ENCODE measurements at places on chromosomes 16 and 17.

DNA sequence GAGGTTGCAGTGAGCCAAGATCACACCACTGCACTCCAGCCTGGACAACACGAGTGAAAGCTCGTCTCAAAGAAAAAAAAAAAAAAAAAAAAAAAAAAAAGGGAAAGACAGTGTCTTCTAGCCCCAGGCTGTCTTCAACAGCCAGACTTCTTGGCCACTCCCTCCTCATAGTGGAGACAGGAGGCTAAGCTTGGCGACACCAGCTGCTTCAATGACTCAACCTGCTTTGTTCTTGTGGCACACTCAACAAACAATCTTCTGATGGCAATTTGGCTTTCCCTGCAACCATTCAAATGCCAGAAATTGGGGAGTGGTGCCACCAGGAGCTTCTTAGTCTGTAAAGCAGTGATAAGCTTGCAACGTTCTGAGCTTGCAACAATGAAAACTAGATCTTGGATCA, 290.4 kb upstream of the DYNLRB2 start:
- DNase-seq, result no peak

GRCh38 chr17:7445619-7445968, 733 bp downstream of the CHRNB1 start:
- DNase-seq, result peak; percentile 40

GRCh38 chr17:50506298-50506697, 1.9 kb upstream of the MYCBPAP start:
- DNase-seq, result no peak

DNA sequence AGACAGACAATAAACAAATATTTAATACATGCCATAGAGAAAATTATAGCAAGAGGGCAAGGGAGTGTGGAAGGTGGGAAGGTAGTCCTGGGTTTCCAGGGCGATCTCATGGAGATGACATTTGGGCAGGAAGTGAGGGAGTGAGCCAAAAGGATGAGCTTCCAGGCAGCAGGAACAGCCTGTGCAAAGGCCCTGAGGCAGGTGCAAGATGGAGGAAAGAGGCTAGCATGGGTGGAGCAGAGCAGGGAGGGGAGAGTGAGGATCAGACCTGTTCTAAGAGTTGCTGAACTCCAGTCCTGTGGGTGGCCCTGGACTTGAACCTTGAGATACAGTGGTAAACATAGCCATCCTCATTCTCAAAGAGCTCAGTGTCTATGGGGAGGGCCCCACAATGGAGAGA, 94.7 kb downstream of the MGAT5B start:
- no peak for DNase-seq

- DNase-seq, result no peak
Observed at GRCh38 chr16:65497571-65497970, 375.7 kb upstream of the CDH11 start.

- DNase-seq, result no peak
Observed at GRCh38 chr17:12369065-12369464, 296.6 kb upstream of the MYOCD start.

DNA sequence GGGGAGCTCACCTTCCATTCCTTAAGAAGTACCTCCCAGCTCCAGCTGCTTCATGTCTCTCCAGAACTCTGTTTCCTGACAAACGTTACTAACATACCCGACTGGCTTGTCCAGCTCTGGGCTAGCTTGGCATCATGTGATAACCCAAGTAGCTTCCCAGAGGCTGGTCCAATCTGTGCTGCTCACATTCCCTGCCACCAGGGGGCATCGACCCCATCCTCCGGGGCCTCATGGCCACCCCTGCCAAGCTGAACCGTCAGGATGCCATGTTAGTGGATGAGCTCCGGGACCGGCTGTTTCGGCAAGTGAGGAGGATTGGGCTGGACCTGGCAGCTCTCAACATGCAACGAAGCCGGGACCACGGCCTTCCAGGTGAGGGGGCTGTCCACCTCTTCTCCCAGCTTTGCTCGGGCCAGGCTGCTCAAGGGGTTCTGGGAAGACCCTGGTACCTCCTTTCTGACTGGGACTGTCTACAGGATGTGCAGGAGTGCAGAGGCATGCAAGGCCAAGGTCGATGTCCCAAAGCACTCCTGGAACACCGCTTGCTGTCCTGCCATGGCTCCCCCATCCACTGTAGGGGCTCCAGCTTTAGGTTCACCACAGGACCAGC, 7.6 kb downstream of the EPX start:
- peak; percentile 52 for DNase-seq

- no peak for DNase-seq
Observed at GRCh38 chr16:22372882-22373661, 1.3 kb downstream of the CDR2 start.

GRCh38 chr16:68508013-68508412, 31.1 kb upstream of the ZFP90 start:
- DNase-seq, result no peak

DNA sequence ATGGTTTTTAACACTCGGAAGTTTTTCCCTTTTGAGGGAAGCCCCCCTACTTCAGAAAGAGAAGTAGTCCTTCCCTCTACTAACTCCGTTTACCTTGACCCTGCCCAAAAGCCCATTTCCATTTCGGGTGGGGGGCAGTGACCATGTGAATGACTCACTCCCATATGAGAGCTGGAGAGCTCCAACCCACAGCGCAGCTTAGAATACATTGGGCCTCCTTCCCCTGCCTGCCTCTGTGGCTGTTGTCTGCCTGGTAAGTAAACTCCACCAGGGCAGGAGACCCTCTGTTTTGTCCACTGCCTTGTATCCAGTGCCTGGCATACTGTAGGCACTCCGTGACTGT, 985 bp downstream of the SGSM2 start:
- DNase-seq, result no peak

- no peak for DNase-seq
Observed at GRCh38 chr17:33262266-33263123, 30.6 kb downstream of the ASIC2 start.

DNA sequence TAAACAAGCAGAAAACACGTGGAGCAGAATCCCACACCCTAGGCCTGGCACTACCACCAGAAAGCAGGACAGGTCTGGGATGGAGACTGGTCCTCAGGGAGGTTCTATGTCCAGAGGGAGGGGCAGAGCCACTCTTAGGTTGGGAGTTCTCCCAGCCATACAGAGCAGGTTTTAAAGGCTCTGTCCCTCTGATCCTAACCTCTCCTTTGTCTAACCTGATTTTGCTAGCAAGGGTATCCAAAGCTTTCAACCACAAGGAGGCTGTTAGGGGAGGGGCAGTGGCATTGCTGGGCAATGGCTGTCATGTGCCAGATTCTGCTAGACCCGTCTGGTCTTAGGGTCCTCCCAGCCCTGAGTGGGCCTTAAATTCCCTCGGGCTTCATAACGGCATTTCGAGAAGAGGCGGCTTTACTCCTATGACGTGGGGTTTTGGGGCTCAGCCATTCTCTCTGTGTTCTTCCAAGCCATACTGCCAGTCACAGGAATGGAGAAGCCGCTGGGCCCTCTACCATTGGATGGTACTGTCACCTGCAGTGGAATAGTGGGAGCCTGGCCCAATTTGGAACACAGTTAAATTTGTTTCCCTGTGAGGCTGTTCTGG, 5.7 kb downstream of the TPPP3 start:
- no peak for DNase-seq

GRCh38 chr17:29973005-29973404, 31.6 kb downstream of the EFCAB5 start:
- DNase-seq, result no peak

DNA sequence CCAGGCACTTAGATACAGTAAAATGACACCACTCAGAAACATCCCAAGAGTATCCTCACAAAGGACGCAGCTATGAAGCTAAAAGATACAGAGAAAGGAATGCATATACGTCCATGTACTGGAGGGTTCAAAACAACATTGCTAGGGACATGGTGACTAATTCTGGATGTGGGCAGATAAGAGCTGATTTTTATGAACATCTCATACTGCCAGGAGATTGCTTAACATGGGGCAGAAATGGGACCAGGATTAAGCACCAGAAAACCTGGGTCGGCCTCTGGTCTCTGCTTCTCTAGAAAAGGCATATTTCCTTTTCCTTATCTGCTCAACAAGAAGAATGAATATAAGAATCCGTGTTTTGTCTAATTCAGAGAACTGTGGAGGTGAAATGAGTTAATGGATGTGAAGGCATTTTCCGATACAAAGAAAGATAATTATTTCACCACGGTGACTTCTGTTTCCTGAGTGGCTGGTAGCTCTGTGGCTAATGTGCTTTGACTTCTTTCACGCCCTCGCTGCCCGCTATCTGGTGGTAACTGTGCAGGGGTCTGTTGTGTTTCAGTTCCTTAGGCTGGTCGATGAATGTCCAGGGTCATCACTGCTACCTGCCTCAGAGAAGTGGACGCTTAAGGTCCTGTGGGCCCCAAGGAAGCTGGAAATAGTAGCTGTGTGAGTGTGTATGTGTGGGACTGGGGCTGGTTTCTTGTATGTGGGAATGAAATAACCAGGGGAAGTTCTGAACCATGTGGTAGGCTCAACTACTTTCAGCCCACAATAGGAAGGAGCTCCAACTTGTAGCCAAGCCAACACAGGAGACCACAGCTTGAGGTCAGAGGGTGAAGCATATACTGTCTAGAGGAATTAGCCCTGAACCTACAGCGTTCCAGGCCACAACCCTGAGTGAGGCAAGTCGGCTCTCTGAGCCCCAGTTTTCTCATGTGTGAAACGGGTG, 15.8 kb upstream of the CCL5 start:
- DNase-seq, result peak; percentile 50

DNA sequence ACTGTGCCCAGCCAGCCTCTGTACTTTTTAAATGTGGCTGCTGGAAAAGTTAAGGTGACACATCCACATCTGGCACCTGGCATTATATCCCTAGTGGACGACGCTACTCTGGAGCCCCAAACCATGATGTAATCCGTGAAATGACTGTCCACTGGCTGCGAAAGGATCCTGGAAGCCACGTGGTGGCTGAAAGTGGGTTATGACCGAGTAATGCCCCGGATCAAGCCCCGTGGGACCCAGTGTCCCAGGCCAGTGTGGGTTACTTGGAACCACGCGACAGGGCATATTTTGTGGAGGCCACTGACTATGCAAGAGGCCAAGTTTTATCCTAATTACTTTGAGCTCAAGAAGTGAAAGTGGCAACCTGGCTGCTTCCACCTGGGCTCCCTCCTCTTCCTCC, 79.6 kb downstream of the PGS1 start:
- no peak for DNase-seq

DNA sequence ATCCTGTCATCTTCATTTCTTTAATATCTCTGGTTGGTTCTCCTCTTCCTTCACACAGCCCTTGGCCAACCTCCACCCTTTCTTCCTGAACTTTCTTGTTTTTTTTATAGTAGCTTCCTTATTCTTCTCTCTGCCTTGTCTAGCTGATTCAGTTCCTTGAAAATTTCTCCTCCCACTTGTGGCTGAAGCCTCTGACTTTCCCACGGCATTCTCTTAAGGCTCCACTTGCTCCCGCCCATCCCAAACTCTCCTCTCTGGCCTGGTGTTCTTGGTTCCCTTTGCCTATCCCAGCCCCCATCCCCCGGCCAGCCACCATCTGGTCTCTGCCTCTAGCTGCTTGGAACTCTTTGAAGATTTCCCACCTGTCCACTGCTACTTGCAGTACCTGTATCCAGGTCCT, 29.1 kb downstream of the NLRP1 start:
- DNase-seq, result no peak

GRCh38 chr17:62713086-62713881, 85.8 kb downstream of the MRC2 start:
- DNase-seq, result no peak

DNA sequence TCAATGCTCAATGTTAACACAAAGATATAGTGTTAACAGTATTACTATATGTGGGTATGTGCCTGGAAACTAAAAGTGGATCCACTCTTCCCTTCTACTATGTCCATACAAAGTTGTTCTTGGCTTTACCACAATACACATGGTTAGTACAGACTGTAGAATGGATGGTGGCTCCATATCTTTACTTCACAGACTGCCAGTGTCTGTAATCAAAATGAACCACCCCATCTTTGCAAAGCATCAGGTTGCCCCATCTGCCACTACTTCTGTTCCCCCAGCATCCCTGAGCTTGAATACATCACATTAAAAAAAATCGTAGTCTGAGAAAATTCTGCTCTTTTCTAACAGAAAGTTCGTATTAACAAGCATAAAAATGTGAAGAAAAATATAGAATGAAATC, 30.0 kb downstream of the USP32 start:
- no peak for DNase-seq

- no peak for DNase-seq
Observed at GRCh38 chr16:85463672-85464382, 149.3 kb upstream of the GSE1 start.

GRCh38 chr16:28258567-28258966, 33.8 kb upstream of the SBK1 start:
- DNase-seq, result no peak

GRCh38 chr17:2697611-2698162, 13.9 kb downstream of the CLUH start:
- no peak for DNase-seq

DNA sequence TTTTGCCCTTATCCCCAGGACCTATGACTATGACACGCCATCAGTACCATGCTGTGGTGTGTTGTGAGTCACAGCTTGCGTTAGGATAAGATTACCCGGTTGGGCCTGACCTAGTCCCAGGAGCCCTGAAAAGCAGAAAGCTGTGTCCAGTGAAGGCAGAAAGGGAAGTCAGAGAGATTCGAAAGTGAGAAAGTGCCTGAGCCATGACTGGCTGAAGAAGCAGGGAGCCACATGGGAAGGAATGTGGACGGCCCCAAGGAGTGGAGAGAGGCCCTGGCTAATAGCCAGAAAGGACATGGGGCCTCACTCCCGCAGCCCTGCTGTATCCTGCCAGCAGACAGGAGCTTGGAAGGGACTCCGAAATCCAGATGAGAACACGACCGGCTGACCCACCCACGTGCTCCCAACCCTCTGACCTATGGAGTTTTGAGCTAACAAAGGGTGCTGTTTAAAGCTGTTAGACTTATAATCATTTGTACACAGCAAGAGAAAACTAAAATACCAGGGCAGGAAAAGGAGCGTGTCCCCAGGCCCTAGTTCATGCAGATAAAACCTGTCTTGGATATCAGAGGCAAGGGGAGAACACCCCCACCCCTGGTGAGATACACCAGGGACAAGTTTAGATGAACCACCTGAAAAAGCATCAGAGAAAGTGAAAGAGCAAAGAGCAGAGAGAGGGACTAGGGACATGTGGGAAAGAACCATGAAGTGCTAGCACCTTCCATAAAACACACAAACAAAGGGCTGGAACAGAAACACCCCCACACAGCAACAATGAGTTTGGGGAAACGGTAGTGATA, 115.3 kb downstream of the SLC39A11 start:
- DNase-seq, result no peak

DNA sequence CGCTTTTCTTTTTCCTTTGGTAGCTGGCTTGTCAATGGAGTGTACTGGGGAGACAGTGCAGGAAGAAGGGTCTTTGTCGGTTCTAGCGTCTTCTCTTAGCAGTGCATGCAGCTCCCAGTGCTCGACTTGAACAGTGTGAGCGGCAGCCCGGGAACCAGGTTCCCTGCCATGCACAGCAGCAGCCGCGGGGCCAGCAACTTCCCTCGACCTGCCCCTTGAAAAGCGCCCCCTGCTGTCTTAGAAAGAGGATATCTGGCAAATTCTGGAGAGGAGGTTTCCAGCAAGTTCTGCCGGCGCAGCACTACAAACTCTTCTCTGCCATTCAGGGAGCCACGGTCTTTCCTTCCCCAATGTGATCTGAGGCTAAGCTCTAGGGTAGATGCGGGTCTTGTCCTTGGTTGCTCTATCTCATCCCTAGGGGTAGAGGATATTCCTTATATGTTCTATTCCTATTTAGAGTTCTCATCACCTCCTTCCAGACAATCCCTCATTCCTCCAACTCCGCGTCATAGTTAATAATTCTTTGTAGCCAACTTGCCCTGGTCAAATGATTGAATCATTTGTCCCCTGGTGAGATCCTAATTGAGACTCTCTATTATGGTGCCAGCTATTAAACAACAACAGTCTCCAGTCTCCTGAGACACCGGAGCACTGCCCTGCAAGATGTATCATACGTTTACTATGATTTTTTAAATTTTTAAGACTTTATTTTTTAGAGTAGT, 451.3 kb downstream of the PMP22 start:
- DNase-seq, result peak; percentile 29
